ENCODE measurements at places on chromosomes 3 and 15. TPM values are rescaled to one million over a fixed set of nuclear protein-coding genes. Genes with fewer than 3 reads are reported as not detected.
A peak's percentile ranks its signal among the peaks of the same experiment; 100 is the strongest.

GRCh38 chr3:190618330-190619030, 104.6 kb downstream of the IL1RAP start:
- no peak for DNase-seq

- no peak for DNase-seq
Measured at GRCh38 chr3:101624857-101625256, 50.9 kb downstream of the PCNP start.

DNA sequence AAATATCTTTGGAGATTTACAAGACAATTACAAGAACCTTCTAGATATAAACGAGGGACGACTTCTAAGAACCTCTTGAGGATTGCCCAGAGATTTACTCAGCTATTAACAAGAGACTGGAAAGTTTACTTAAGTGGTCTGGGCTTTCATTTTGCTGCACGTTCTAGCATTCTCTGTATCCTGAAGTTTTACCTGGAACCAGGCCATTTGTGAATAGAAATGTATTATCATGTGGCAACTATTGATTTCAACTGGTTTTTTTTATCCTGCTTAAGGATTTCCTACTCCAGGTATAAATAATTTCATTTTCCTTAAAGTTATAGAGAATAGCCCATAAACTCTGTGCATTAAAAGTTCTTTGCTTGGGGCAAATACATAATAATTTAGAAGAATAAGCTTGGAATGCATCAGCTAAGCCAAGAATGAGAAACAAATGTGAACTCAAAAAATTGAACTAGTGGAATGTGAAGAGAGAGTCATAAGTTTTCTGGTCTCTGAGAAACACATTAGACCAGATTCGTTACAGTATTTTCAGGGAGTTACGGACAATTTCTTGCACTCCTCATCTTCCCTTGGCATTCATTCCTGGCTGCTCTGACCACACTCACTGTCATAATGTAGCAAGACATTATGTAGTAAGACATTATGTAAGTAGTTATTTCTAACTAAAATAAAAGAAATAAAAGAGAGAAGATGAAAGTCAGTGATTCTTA, 1.3 kb downstream of the AQP9 start:
- DNase-seq, result no peak

GRCh38 chr3:186259612-186260383, 102.2 kb downstream of the DGKG start:
- peak; percentile 86 for DNase-seq

DNA sequence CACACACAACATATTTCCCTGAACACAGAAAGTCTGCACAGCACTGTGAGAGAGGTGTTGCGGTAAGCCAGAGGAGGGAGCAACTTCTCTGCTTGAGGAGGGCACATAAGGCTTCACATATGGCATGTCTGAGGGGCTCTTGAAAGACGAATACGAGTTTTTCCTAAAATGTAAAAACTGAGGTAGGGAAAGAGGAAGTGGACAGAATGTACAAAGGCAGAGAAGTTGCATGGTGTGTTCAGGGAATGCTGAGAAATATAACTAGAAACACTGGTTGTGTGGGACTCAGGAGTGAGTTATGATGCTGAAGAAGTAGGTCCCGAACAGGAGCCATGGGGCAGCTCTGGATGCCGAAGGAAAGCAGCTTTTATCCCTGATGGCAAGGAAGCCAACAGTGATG, 22.8 kb upstream of the ATP8B4 start:
- no peak for DNase-seq

DNA sequence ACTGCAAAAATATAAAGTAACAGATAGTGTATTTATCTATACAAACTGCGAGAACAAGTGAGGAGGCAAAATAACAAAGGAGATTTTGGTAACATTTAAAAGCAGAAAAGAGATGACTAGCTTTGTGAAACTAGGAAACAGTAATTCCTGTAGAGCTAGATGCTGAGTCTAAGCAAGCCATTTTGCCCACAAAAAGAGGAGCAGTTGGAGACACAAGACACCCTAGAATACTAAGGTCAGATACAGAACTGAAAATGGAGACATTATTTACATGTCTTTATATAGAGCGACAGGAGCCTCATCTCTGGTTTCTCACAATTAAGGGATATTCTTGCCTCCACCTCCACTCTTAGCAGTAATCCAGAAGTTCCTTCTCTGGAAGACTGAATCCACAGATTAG, 732.4 kb upstream of the GBE1 start:
- no peak for DNase-seq

DNA sequence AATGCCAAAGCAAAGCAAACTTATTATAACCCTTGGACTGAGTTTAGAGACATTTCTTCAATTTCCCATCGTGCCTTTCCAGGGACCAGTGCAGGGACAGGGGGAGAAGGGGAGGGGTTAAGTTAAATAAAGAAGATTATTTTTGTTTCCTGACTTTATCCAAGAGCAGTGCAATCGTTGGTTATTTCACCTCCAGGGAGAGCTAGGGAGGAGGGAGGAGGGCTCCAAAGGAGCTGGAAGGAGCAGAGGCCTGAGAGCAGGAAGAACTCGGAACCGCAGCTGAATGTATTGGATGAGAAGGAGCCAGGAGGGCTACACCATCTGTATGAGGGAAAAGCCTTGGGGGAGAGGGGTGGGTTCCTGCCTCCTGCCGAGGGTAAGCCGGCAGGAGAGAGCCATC, 20.7 kb downstream of the HAPLN3 start:
- DNase-seq, result no peak

- DNase-seq, result no peak
Measured at GRCh38 chr15:63385911-63386531, 4.4 kb upstream of the CA12 start.

- DNase-seq, result no peak
Measured at GRCh38 chr3:171532294-171532693, 72.1 kb upstream of the TNIK start.

DNA sequence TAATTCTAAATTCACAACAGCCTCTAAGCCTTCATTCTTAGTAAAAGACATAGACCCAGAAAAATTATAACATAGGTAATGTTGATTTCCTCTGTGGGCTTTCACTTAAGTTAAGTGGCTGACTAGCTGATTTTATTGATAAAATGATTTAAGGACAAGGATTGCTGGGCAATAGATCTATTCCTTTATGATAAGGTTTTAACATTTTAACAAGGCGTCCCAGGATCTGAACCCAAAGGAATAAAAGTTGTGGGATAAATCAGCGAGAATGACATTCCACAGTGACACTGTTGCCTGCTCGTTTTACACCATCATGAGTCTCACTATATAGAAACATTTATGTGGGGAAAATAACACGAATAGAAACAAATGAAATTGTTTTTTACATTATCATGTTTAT, 1151.0 kb downstream of the ZPLD1 start:
- DNase-seq, result no peak

Gene TMEM212
- polyA plus RNA-seq, result not detected

Gene LOXL1
- polyA plus RNA-seq, result 35.1 TPM

Gene PP2D1
- polyA plus RNA-seq, result not detected

Gene OR5H14
- not detected for polyA plus RNA-seq

All from kidney (tissue), 22 donors.